ENCODE measurements at places on chromosomes 12 and 14.

GRCh38 chr12:55068416-55069010, 48.7 kb downstream of the NEUROD4 start:
- no peak for DNase-seq

DNA sequence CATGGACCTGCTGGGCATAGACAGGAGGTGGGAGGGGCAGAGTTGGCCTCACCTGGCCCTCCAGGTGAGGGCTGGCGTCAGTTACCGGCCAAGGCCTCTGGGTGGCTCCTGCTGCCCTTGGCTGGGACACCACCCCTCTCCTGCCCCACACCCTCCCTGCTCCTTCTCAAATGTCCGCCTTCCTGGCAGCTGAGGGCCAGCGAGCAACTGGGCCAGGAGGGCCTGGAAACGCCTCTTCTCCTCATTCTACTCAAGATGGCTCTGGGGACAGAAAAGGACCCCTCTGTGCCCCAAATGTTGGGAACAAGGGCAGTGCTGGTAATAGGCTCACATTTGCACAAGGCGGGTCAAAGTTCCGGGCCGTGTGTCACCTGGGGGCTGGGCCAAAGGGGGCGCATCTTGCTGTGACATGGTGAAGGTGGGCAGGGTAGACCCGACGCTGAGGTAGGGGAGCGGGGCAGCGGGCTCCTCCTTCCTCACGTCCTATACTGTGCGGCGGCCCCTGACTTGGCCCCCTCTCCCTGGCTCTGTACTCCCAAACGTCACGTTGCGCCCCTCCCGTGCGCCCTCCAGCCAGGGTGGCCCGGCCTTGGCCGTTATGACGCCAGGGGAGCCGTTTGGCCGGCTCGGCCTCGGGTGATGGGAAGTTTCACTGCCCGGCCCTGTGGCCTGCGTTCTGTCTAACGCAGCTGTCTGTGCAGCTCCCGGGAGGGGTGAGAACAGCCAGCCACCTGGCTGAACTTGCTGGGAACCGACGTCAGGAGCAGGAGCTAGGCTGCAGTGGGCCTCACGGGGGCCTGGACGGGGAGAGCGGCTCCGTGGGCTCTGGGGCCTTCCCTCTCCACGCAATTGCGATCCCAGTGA, 18.0 kb upstream of the DLK1 start:
- DNase-seq: peak; percentile 93

DNA sequence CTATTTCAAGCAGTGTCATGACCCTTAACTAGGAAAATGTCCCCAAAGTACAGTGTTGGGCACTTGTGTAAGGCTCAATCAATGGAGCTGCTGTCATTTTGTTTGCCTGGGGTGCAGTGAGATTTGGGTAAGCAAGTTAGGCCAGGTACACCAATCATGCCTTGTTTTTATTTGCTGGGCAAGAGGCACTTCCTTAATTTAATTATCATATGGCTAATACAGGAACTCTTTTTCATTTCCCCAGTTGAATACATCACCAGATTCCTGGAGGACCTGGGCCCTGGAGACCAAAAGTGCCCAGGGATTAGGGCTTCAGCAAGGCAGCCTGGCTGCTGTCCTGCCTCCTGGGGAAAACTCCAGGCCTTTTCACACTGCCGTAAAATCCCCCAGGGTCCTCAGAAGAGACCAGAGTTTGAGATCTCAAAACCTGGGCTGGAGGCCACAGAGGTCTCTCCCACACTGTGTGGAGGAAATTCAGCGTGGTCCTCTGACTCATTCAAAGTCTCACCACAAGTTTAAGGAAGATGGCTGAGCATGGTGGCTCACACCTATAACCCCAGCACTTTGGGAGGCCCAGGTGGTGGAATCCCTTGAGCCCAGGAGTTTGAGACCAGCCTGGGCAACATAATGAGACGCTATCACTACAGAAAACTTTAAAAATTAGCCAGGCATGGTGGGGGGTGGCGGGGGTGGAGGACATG, 28.4 kb upstream of the FOXN3 start:
- no peak for DNase-seq

DNA sequence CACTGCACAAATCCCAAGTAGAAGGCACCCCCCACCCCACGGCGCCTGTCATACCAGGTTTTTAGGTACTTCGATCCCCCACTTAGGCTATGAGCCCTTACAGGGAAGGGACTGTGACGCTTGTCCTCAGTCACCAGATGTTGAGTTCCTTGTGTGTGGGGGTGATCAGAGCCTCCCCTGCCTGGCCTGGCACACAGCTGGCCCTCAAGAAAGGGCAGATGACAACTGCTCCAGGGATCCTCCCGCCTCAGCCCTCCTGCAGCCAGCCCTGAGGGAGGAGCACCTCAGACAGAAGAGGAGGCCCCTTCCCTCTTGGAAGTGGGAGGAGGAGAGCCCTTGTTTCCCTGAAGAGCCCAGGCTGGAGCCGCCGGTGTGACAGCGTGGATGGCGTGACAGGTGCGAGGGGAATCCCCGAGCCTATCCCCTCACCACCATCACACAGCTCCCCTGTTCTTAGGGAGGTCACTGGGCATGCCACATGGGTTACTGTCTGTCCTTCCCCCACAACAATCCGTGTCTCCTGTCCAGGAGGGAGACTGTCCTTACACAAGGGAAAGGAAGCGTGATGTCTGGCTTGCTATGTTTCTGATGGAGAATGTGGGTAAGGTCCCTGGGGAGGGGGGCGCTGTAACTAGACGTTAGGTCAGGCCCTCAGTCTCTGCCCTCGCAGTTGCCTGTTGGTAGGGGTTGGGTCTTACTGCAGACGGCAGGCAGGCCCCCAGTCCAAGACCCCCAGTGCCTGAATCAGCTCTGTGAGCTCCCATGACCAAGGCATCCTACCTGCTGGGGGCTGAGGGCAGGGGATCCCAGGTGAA, 31.4 kb downstream of the P2RX4 start:
- no peak for DNase-seq

DNA sequence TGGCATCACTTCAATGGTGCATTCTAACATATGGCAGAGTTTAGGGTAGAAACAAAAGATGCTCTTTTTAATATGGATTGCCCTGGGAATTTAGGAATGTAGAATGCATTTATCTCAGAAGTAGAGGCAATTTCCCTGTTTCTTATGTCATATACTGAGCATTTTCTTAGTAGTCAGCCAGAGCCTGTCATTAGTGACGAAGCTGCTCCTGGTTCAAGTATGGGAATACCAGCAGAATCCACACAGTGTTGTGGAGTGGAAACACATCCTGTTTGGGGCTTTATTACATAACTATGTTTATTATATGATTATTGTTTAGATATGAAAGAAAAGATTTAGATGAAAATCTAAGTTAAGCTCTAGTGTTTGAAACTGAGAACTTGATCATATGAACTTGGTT, 12.2 kb downstream of the CIPC start:
- no peak for DNase-seq

GRCh38 chr12:120110550-120111501, 5.7 kb downstream of the RAB35 start:
- DNase-seq: no peak

Measured in left hindlimb (tissue), 1 donor.